Bladder microvascular endothelial cell (primary cell): ENCODE measurements at places on chromosomes 3 and 15. TPM values are rescaled to one million over a fixed set of nuclear protein-coding genes. Genes with fewer than 3 reads are reported as not detected.

LDHAL6B gene
- total RNA-seq = not detected in 2 replicates

DPPA4 gene
- not detected in 2 replicates for total RNA-seq

PRKAR2A gene
- 22.0 and 35.4 TPM in 2 replicates for total RNA-seq

CPNE9 gene
- not detected in 2 replicates for total RNA-seq

RTP3 gene
- not detected in 2 replicates for total RNA-seq

SPESP1 gene
- total RNA-seq = 1.1 and 2.8 TPM in 2 replicates
